ENCODE measurements at places on chromosomes 1 and 21.
A peak's percentile ranks its signal among the peaks of the same experiment; 100 is the strongest.

DNA sequence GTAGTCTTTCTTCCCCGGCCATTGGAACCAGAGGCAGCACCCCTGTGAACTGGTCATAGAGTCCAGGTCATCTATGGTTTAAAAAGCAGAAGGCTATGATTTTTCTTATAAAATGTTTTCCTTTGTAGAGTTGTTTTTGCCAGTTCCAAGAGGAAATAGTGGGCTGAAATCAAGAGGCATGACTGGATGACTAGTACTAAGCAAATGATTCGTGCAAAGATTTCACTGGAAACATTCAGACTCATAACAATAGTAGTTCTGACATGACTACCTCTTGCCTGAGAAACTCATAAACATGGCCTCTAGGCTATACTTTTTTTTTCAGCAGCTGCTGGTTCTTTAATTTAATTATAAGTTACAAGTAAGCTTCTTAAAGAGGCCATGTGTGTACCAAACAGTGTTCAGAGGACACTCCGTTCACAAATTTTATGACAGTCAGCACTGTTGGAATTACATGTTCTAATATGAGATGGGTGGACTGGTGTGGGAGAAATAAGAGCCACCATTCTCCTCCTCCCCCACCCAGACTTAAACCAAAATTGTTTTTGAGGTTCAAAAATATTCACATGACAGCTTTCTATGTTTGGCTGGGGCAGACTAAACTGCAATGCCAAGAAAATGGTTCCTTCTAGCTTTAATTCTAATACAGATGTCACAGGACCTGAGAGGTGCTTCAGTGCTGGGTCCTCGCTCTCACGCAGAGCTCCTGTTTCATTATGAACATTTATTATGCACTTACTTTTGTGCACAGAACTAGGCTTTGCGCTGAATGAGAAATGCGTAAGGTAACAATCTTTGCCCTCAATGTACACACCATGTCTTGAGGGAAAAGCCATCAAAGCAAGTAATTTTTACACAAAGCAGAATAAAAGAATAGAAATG, 147.5 kb downstream of the ZC3H11B start:
- no peak for DNase-seq

DNA sequence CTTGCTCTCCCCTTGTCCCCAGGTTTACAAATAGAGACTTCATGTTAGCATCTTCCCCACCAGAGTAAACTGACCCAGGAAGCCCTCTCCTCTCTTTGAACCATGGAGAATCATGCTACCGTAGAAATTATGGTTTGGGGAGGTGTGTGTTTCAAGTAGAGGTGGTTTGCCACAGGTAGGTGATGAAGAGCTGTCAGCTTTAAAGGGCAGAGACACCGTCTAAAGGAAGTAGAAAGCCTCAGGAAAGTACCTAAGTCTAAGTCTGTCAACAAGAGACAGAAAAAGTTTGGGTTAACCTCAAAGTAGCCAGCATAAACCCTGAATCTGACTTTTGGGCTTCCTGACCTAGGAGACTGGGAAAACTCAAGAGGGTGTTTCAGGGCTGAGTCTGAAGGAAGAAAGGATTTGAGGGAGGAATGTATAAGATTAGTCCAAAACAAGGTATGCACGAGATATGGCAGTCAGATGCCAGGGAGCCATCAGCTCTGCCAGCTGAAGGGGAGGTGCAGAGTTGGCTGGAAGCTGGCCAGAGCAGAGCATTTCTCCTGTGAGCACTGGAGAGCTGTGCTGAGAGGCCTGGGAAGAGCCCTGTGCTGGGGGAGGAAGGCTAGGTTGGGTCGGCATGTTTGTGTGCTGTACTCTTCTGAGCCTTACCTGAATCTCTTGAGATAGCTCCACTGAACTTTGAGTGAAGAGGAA, 14.3 kb downstream of the ADAMTSL4 start:
- DNase-seq = peak; percentile 75

- no peak for DNase-seq
Observed at GRCh38 chr1:190262538-190262937, 215.1 kb downstream of the BRINP3 start.

GRCh38 chr1:6788946-6789345, 3.7 kb downstream of the CAMTA1 start:
- DNase-seq = no peak

DNA sequence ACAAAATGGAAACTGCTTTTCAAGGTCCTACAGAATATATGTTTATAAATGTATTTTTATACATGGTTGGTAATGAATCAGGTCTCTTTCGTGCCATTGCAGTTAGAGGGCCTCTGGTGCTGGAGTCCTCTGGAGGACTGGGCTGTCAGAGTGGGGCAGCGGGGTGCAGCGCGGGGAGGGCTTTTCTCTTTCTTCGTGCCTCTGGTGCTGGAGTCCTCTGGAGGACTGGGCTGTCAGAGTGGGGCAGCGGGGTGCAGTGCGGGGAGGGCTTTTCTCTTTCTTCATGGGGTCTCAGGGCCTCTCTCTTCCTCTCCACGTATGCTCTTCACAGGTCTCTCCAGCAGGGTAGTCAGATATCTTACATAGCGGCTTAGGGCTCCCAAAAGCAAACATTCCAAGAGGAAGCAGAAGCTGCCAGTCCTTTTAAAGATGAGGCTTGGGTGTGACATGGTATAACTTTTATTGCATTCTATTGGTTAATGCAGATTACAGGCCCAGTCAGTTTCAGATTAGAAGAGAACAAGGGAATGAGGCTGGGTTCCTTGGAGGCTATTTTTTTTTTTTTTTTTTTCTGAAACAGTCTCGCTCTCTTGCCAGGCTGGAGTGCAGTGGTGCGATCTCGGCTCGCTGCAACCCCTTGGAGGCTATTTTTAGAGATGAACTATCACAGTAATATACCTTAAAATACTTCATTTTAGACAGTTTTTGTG, 13.1 kb downstream of the SDCCAG8 start:
- no peak for DNase-seq

GRCh38 chr1:245412306-245412705, 257.5 kb downstream of the KIF26B start:
- DNase-seq = no peak

GRCh38 chr1:234111458-234112142, 207.1 kb downstream of the SLC35F3 start:
- no peak for DNase-seq

DNA sequence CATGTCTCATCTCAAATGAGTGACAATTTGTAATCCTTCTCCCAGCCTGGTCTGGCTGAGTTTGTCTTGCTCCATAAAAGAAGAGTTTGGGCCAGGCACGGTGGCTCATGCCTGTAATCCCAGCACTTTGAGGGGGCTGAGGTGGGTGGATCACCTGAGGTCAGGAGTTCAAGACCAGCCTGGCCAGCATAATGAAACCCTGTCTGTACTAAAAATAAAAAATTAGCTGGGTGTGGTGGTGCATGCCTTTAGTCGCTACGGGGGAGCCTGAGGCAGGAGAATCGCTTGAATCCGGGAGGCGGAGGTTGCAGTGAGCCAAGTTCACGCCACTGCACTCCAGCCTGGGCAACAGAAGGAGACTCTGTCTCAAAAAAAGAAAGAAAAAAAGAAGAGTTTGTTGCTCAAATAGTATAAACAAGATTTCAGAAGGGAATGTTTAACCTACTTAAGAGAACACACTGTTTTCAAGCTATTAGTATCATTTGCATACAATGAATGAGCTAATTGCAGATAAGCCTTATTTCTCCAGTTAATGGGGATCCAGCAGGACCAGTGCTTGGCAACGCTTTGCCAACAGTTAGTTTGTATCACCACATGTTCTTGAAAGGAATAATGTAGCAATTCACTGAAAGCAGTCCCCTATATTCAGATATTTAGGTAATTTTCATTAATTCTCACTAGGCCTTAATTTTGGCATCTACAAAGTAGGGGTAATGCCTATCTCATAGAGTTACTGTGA, 15.9 kb downstream of the KLHDC7A start:
- DNase-seq = no peak

DNA sequence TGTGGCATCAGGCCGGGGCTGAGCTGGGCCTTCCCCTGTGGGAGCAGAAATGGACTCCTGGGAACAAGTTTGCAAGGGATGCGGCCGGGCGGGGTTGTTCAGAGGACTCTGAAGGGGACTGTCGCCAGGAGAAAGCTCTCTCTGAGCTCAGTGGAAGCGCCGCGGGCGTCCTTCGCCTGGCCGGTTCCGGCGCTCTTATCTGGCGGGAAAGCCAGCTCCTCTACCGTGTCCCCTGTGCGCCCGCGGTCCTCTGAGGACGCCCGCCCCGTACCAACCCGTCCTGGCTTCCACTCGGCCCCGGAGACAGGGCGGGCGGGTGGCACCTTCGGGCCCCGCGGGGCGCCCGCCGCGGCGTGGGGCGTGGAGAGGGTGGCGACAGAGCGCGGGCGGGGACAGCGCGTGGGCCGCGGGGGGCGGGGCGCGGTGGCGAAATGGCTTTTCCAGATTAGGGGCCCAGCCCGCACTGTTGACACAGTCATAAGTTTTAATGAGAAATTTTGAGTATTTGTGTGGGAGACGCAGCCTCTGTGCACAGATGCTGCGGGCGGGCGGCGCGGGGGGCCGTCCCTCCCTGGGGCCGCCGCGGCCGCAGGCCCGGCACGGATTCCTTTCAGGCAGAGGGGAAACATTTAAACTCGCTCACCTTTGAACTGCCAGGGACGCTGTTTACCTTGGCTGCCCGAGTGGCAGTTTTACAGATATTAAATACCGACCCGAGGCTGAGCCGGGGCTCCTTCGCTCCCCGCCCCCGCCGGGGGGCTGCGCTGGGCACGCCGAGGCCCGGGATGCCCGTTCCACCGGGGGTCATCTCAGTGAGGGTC, 70.2 kb downstream of the FOXD2 start:
- no peak for DNase-seq

DNA sequence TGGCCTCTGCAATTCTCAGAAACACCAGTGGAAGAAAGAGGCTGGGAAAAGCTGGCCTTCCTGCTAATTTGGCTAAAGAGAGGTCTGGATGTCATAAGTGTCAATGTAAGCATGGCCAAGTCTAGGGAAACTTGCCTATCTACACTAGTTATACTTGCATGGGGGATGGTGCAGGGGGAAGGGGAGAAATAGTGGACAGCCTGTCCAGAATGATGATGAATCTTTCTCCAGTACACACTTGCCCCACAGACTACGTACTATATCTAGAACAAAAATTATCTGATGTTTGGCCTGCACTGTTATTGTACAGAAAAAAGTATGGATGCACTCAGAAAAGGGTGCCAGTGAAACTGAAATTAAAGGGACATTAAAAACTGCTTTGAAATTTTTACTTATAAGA, 114.5 kb downstream of the SLC25A24 start:
- DNase-seq = no peak

GRCh38 chr1:14037101-14037847, 337.3 kb downstream of the PRDM2 start:
- no peak for DNase-seq

GRCh38 chr1:59750328-59751003, 64.3 kb upstream of the HOOK1 start:
- DNase-seq = no peak

- DNase-seq = no peak
Observed at GRCh38 chr1:90012300-90012699, 17.4 kb downstream of the ZNF326 start.

- DNase-seq = no peak
Observed at GRCh38 chr1:199377211-199377610, 650.3 kb upstream of the NR5A2 start.

GRCh38 chr1:160244209-160244608, 18.1 kb downstream of the DCAF8 start:
- DNase-seq = no peak

DNA sequence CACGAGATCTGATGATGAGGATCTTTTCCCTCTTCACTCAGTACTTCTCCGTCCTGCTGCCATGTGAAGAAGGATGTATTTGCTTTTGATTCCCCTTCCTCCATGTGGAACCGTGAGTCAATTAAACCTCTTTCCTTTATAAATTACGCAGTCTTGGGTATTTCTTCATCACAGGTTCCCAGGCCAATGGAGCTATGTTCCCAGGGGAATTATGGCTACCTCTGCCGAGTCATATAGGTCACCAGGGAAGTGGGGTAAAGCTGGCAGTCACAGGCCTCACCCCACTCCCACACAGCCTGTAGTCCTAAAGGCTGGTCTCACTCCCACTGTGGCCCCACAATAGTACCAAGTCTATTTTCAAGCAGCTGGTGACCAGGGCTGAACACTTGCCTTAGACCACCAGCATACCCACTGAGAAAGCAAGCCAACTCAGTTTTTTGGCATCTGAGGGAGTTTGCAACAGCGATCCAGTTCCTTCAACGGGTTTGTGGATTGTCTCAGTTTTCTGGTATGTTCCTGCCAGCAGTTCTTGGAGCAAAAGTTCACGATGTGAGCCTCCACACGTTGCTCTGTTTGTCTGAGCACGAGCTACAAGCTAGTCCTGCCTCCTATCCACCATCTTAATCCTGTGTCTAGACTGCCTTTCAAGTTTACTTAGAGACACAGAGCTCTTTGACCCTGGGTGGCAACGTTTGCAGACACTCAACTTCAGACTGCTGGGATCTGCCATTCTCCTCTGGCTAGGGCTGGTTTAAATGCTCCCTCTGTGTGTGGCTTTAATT, 104.5 kb downstream of the CENPF start:
- DNase-seq = no peak

GRCh38 chr1:77825131-77825709, 45.8 kb downstream of the MIGA1 start:
- DNase-seq = no peak

- no peak for DNase-seq
Observed at GRCh38 chr1:230435108-230435507, 9.0 kb upstream of the PGBD5 start.

GRCh38 chr1:245978915-245979314, 528.2 kb downstream of the SMYD3 start:
- no peak for DNase-seq

DNA sequence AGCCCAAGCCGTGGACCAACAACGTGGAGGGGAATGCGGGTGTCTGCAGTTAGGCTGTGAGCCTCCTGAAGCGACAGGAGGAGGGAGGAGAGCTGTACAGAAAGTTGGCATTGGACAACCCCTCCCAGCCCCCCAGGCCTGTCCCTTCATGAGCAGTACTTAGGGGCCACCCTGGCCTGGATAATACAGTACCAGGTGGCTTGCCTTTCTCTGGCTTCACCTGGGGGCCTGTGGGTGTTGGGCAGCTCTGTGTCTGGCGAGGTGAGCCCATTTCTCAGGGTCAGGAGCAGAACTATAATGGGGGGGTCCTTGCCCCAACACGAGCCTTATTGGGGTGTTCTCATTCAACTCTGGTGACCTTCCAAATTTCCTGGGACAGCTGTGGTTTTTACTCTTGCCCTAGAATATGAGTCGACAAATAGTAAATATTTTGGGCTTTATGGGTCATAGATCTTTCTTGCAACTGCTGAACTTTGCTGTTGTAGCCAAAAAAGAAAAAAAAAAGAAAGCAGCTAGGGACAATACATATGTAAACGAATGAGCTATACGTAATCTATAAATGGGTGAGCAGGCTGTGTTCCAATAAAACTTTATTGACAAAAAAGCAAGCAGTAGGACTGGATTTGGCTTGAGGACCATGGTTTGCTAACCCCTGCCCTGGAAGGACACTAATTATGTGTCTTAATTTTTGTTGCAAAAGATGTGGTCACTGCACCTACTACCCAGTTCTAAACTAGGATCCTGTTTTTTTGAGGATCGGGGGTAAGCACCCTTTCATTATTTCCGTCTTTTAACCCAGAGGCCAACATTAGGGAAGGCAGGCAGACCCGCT, 11.4 kb downstream of the COQ8A start:
- DNase-seq = peak; percentile 62

GRCh38 chr1:27135541-27136235, 19.2 kb downstream of the SLC9A1 start:
- no peak for DNase-seq
